Stimulated activated CD4-positive, alpha-beta T cell treated with anti-CD3 and anti-CD28 coated beads, Interleukin-4, amount 100 ng/mL, for 1 hour (primary cell): ENCODE measurements at places on chromosomes 6 and 20.
A peak's percentile ranks its signal among the peaks of the same experiment; 100 is the strongest.

DNA sequence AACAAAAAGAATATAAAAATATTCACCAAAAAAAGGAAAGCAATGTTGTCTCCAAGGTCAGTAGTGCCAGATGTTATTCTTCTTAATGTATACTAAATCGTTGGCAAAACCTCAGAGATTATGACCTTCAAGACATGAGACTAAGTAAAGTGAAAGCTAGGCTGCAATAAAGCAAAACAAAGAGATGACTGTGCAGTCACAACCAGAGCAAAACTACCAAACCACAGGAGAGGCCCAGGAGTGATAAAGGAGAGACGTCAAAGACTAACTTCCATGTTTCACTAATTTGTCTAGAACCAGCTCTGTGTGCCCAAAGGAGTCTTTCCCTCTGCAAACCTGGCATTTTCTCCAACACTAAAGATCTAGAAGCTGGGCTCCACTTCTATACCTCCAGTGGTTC is 155.9 kb upstream of the POU3F2 start:
- no peak for DNase-seq

- no peak for DNase-seq
These were observed 193.4 kb upstream of the SUPT3H start for GRCh38 chr6:45571159-45571558.

GRCh38 chr6:94133106-94133505 is 713.7 kb upstream of the EPHA7 start:
- DNase-seq: no peak

- no peak for DNase-seq
These were observed 3.6 kb upstream of the CCN2 start for GRCh38 chr6:131954775-131955107.

DNA sequence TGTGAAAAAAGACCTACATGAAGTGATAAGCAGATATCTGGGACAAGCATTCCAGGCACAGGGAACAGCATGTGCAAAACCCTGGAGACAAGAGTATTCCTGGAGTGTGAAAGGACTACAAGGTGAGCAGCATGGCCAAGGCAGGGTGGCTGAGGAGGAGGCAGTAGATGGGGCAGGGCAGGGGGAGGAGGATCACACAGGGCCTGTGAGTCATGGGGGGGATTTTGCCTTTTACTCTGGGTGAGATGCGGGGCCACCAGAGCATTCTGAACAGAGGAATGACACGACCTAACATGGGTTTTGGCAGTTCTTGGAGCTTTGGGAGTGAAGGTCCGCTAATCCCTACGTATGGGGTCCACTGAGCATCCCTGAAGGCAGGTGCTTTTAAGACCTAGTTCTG is 69.8 kb upstream of the CCN6 start:
- peak; percentile 58 for DNase-seq

- DNase-seq: no peak
These were observed 43.7 kb downstream of the NINL start for GRCh38 chr20:25541676-25542075.

GRCh38 chr6:10424040-10424439 is 9.2 kb upstream of the TFAP2A start:
- no peak for DNase-seq

- DNase-seq: no peak
These were observed 13.1 kb upstream of the MLN start for GRCh38 chr6:33816911-33817310.

GRCh38 chr20:41443691-41444090 is 77.1 kb upstream of the EMILIN3 start:
- no peak for DNase-seq

DNA sequence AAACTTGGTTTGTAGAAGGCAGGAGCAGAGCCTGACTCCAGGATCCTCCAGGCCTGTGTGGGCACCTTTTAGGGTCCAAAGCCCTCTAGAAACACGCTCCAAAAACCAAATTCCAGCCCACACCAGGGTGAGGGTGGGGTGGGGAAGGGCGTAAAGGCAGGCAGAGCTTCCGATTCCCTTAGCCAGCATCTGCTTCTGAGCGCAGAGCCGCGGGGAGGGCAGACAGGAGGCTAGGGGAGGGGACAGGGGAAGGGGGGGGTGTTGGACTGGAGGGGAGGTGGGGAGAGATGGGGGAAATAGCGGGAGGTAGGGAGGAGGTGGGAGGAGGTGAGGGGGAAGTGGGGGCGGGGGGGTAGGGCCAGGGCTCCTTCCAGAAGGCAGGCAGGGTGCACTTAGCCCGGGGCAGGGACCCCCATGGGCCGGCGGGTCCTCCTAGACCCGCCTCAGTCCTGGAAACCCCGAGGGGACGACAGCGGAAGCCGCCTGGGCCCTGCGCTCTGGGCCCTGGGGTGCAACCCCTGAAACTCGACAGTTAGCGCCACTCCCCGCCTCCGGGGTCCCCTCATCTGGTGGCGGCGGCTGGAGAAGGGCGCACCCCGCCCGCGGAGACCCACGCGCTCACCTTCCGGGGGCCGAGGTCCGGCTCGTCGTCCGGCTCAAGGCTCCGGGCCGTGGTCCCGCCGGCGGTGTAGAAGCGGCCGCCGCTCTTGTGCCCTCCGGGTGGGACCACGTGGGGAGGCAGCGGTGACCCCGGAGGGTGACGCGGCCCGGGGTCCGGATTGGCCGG is 22.0 kb upstream of the FRMD1 start:
- DNase-seq: no peak

DNA sequence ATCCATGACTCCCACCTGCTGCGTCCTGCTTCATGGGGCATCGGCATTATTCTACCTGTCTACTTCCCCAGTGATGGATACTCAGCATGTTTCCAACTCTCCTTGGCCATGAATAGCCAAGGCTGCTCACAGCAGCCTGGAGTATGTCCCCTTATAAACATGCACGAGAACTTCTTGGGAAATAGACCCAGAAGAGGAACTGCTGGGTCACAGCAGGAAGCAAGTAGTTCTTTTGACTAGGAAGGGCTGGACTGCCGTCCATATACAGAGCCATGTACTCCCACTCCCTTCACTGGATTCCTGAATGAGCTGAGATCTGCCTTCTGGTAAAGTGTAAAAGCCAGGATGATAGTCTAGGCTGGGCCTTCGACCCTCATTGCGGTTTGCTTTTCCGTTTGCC is 106.3 kb upstream of the KCNK16 start:
- DNase-seq: no peak
